ENCODE measurements at places on chromosomes 11 and 22.

DNA sequence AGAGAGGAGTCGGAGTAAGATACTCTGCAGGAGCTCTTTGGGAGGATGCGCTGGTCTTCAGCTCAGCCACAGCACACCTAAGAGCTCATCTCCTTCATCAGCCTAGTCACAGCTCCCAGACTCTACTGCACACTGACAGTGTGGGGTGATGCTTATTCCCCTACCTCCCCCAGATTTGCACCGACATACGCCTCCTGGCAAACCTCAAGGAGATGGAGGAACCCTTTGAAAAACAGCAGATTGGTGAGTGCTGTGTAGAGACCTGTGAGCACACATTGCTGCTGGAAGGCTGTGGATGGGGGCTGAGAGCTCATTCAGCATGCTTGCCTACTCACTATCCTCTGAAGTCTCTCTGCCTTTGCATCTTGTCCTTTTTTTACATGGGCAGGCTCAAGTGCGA lies 9.3 kb upstream of the SGSM3 start:
- DNase-seq, result no peak

DNA sequence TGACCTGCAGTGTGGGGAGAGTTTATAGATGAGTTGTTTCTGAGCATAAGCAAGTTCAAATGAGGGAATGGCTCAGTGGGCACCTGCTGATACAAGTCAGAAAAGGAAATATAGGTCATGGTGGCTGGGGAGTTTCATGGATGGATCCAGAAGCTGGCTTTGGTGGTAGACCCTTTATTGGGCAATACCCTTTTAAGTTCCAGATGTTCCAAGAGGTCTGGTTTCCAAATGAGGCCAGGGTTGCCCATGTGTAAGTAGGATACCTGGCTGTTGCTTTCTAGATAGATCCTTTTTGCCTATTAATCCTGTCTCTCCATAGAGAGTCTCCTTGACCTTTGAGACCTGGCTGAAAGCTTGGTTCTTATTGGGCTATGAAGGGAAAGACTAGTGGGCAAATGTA lies 2.2 kb downstream of the STIM1 start:
- no peak for DNase-seq

- DNase-seq, result no peak
Measured at GRCh38 chr22:17655289-17655688, 16.7 kb downstream of the BCL2L13 start.

- DNase-seq, result no peak
Measured at GRCh38 chr11:36976741-36977140, 378.7 kb upstream of the RAG2 start.

DNA sequence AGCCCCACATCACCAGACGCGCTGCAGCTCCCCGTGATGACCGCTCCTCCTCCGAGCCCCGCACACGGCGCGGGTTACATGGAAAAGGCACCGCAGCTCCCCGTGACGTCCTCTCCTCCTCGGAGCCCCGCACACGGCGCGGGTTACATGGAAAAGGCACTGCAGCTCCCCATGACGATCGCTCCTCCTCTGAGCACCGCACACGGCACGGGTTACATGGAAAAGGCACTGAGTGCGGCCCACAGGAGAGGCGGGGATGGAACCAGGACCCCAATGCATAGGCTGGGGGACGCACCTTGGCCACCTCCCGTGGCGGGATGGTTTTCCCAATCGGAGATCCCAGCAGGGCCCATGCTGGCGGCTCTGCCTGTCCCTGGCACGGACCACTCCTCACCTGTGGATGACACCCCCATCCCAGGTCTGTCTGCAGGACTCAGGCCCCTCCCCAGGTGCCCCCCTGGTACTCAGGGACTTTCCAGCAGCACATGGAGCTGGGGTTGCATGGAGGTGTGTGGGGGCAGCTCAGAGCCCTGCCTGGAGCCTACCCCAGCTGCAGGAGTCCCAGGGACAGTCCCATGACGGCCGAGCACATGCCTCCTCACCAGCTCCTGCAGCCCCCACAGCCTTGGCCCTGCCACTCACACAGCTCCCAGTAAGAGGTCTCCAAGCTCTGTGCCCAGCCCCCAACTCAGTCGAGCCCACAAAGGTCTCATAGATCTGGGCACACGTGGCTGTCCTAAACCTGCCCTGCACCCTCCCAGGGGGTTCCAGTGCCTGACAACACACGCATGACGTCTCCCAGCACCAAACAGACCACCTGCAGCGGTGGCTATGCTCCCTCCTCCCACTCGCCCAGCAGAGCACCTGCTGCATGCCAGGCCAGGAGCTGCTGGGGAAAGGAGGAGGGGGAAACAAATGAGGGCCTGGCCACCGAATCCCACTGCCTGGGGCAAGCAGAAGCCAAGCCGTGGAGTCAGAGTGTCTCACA lies 166.6 kb downstream of the BRD1 start:
- no peak for DNase-seq

- DNase-seq, result peak; percentile 36
Measured at GRCh38 chr11:70176940-70177689, 26.0 kb upstream of the FADD start.

DNA sequence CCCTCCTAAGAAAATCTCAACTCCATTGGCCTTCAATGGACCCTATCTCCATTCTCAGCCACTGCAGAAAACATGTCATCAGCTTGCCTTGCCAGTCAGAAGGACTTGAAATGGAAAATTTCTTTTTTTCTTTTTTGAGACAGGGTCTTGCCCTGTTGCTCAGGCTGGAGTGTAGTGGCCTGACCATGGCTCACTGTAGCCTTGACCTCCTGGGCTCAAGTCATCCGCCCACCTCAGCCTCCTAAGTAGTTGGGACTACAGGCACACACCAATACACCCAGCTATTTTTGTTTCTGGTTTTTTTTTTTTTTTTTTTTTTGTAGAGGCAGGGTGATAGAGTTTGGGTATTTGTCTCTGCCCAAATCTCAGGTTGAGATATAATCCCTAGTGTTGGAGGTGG lies 29.0 kb downstream of the AGBL2 start:
- DNase-seq, result no peak

- DNase-seq, result no peak
Measured at GRCh38 chr11:12603143-12604088, 70.8 kb upstream of the TEAD1 start.

DNA sequence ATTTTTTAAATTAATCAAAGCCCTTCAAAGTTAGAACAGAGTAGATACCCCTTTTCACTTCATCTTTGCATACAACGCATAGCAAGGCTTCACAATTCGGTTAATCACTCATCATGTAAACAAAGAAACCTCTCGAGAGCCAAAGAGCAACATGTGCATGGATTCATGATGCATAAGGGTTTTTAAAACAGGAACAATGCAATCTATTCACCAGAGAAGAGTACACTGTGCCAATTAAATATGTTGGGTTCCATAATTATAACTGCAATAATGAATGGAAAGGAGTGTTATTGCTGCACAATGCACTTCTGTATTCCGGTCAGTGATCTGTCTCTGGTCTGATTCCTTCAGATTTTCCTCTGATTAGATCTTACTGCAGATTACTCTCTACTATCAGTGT lies 45.3 kb downstream of the CADM1 start:
- no peak for DNase-seq

GRCh38 chr11:1087279-1087960 lies 12.7 kb downstream of the MUC2 start:
- no peak for DNase-seq

GRCh38 chr22:23057331-23057730 lies 13.0 kb upstream of the GNAZ start:
- no peak for DNase-seq

GRCh38 chr11:120139316-120140069 lies 1.6 kb upstream of the TRIM29 start:
- no peak for DNase-seq

DNA sequence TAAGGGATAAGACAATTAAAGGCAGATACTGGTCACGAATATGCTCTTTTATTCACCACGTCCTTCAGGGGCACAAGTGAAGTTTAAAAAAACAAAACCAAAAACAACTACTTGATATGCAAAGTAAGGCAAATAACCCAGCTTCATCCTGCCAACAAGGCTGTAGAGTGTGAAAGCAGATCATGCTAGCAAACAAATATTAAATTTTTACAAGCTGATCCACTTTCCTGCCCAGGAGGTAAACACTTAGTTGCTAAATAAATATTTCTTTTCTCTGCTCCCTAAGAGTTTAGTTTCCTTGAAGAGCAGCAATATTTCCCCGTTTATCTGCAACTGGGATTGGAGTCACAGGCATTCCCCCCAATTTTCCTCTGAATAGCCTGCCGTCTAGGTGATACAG lies 300.2 kb downstream of the LARGE1 start:
- no peak for DNase-seq

GRCh38 chr11:95364324-95365295 lies 133.6 kb upstream of the SESN3 start:
- no peak for DNase-seq

DNA sequence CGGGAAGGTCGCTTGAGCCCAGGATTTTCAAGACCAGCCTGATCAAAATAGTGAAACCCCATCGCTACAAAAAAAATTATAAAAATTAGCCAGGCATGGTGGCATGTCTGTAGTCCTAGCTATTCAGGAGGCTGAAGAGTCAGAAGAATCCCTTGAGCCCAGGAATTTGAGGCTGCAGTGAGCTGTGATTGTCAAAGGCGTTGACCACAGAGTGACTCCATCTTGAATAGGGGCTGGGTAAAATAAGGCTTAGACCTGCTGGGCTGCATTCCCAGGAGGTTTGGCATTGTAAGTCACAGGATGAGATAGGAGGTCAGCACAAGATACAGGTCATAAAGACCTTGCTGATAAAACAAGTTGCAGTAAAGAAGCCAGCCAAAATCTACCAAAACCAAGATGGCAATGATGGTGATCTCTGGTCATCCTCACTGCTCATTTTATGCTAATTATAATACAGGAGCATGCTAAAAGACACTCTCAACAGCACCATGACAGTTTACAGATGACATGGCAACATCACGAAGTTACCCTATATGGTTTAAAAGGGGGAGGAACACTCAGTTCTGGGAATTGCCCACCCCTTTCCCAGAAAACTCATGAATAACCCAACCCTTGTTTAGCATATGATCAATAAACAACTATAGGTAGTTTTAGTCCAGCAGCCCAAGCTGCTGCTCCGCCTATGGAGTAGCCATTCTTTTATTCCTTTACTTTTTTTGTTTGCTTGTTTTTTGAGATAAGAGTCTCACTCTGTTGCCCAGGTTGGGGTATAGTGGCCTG lies 2.8 kb upstream of the RDX start:
- no peak for DNase-seq

GRCh38 chr11:43582024-43582862 lies 98.3 kb upstream of the HSD17B12 start:
- no peak for DNase-seq

GRCh38 chr11:35934981-35935380 lies 8.9 kb upstream of the LDLRAD3 start:
- DNase-seq, result no peak

DNA sequence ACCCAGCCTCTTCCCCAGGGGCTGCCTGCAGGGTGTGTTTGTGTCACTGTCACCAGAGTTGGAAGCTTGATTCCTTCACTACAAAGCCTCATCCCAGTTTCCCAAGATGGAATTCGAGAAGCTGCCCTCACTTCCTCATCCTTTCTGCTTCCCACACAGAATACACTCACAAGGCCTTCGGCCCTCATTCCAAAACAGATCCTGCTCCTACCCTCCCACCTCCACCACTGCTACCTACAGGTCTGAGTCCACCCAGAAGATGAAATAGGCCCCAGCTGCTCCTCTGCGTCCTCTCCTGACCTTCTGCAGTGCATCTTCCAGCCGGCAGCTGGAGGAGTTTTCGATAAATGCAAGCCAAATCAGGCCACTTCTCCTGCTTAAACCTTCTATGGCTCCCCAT lies 6.8 kb upstream of the WNT7B start:
- no peak for DNase-seq

- DNase-seq, result no peak
Measured at GRCh38 chr11:75600356-75600755, 38.3 kb downstream of the SERPINH1 start.

- no peak for DNase-seq
Measured at GRCh38 chr11:41522391-41522790, 62.9 kb upstream of the LRRC4C start.

DNA sequence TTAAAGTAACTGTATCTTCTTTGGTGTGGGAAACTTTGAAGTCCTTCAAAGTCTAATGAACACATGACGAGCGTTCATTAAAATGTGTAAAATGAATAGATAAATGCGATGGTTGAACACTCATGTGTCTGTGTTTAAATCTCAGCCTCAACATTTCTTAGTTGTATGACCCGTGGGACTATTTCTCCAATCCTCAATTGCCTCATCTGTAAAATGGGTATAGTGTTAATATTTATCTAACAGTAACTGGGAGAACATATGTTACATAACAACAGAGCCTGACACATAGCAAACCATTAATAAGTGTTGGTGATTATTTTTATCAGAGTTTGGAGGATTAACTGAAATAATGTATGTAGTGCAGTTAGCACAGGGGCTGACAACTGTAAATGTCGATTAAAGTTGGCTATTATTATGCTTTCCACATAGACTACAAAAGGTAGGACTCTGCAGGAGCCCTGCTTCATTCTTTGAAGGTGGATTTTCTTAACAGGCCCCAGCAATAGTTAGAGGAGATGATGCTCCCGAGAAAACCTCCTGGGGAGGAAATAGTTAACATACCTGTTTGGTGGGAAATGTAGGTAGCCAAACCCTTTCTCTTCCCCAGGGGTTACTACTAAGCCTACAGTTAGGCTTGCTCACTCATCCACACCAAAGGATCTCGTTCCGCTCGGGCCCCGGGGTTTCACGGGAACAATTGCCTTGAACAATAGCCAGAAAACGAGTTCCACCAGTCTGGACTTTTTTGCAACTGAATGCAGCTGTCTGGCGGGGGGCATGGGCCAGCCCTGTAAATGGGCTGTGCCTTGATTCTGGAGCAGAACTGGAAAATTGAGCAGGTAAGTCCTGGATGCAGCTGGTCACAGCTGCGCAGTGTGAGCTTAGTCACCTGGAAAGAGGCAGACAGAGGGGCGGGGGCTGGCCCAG lies 133.4 kb downstream of the DBX1 start:
- no peak for DNase-seq

DNA sequence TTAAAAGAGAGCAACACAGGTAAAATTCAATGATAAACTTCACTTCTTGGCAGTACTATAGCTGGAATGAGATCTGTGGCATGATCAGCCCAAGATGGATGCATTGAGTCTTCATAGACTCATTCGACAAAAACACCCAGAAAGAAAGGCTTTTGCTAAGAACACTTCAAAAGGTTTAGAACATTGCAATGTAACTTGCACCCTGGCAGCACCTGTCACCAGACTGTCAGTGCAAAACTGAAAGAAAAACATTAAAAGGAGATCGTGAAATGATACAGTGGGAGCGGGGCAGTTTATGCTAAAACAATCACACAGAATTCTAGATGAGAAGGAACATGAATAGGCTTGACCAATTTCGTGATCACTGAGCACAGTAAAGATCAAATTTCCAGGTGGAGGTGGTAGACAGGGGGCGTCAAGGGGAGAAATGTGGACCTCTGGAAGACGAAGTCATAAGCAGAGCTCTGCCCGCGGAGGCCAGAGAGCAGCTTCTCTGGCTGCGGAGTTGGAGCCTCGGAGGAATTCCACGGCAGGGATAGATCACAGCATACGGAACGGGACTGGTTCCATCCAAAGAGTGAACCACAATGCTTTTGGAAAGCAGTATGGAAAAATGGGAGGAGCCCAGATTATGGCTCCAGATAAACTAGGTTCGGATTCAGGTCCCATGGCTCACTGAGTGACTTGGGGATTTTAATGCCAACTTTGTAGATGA lies 11.9 kb downstream of the VSIG10L2 start:
- no peak for DNase-seq
